Heart left ventricle (tissue), 16 donors: ENCODE measurements at places on chromosomes 4 and X.
A peak's percentile ranks its signal among the peaks of the same experiment; 100 is the strongest.

- DNase-seq = no peak
- no peaks in the 10 kb centered on the region for H3K27me3 ChIP-seq
- H3K4me1 ChIP-seq = peaks cover 5% of the 10 kb centered on the region
- no peaks in the 10 kb centered on the region for H3K36me3 ChIP-seq
These were observed 68.3 kb downstream of the CRMP1 start for GRCh38 chr4:5824635-5825034.

- peaks cover 20% of the 10 kb centered on the region for H3K27me3 ChIP-seq
- peak; percentile 5 for DNase-seq
- H3K4me3 ChIP-seq = no peak overlapping the region
- no peak overlapping the region for H3K27ac ChIP-seq
These were observed 130.0 kb downstream of the CPZ start for GRCh38 chr4:8722556-8722955.

DNA sequence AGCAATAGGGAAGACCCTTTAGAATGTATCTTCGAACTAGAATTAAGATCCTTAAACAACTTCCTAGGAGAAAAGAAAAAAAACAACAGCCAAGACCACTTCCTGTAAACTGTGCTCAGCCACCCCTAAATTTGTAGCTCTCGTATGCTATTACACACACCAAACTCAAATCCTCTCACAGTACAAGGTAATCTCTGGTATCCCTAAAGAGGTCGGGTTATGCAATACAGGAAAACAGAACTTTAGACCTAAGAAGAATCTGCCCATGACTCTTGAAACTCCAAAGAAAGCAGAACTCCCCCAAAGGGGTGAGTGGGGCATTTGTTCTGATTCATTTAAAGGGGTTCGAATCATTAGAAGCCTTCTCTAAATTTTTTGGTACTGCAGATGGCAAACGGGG, 170.9 kb upstream of the CASK start:
- no peak overlapping the region for H3K4me3 ChIP-seq
- H3K27me3 ChIP-seq = no peaks in the 10 kb centered on the region
- no peaks in the 10 kb centered on the region for H3K36me3 ChIP-seq

- no peak overlapping the region for H3K4me3 ChIP-seq
- no peaks in the 10 kb centered on the region for H3K4me1 ChIP-seq
- no peak for DNase-seq
- no peaks in the 10 kb centered on the region for H3K27me3 ChIP-seq
These were observed 52.8 kb downstream of the ANAPC10 start for GRCh38 chr4:145045180-145045579.

DNA sequence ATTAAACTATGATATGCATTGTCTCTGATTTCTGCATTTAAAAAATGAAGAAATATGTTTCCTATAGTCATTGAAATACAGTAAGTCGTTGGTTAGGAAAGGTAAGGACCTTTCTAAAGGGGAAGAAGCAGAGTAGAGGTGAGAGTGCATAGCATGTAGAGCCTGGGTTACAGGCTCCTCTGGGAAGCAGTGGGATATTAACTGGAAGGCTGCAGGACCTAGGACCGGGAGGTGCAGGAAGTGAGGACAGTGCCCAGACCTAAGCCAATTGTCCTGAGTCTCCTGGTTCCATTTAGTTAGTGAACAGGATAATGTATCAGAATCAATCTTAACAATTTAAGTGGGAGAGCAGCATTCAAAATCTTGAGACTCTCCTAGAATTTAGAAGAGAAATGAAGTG, 237.1 kb upstream of the NUDT6 start:
- H3K27me3 ChIP-seq = no peaks in the 10 kb centered on the region
- H3K4me3 ChIP-seq = no peak overlapping the region
- H3K4me1 ChIP-seq = no peaks in the 10 kb centered on the region
- H3K27ac ChIP-seq = no peak overlapping the region

- H3K4me3 ChIP-seq = no peak overlapping the region
- H3K4me1 ChIP-seq = no peaks in the 10 kb centered on the region
- no peaks in the 10 kb centered on the region for H3K36me3 ChIP-seq
- no peak overlapping the region for H3K27ac ChIP-seq
- no peak for DNase-seq
- no peaks in the 10 kb centered on the region for H3K27me3 ChIP-seq
These were observed 37.9 kb upstream of the PAPSS1 start for GRCh38 chr4:107757864-107758476.

DNA sequence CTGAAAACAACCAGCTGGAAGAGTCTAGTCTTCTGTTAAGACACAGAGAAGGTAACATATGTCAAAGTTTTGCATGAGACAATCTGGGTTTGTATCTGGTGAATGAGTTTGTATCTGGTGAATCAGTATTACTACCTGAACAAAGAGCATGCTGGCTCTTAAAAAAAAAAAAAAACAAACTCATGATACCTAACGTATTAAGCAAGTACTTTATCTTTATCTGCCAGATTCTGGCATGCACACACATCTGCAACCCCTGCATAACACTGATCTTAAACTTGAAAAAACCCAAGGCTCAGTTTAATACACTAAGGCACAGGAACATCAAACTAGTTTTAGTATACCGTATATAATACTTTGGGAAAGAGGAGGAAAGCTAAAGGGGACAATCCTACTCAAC, 5.8 kb downstream of the YTHDC1 start:
- H3K4me3 ChIP-seq = no peak overlapping the region
- DNase-seq = no peak
- H3K27me3 ChIP-seq = no peaks in the 10 kb centered on the region
- H3K4me1 ChIP-seq = peaks cover 55% of the 10 kb centered on the region

DNA sequence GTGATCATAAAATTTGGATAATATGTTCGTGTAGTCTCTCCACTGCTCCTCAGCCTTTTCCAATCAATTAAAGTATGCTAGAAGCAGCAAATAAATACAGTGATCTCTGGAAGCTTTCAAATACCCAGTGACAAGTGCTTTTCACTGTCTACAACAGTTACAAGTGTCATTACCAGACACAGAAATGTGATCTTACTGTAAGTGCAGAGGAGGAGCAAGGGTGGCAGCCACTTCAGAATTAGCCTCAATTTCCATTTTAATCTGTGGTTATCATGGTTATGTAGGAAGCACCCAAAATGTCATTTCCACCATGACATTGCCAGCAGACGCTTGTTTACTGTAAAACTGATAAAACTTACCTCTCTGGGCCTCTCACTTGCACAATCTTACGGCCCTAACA, 133.9 kb upstream of the ADAMTS3 start:
- no peak for DNase-seq
- no peak overlapping the region for H3K27ac ChIP-seq
- H3K27me3 ChIP-seq = no peaks in the 10 kb centered on the region
- H3K36me3 ChIP-seq = no peaks in the 10 kb centered on the region
- H3K4me3 ChIP-seq = no peak overlapping the region

DNA sequence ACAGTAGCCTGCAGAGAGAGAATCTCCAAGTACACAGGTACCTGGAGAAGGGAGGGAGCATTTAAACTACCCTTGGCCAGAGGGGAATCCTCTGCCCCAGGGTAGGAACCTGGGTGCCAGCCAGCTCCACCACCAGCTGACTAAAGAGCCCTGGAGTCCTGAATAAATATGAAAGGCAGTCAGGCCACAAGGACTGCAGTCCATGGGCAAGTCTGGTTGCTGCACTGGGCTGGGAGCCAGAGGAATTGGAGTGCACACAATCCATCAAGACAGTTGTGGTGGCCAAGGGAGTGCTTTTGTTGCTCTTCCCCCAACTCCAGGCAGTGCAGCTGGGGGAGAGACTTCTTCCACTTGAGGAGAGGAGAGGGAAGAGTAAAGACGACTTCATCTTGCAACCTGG, 172.5 kb downstream of the HNRNPD start:
- H3K4me1 ChIP-seq = no peaks in the 10 kb centered on the region
- H3K27ac ChIP-seq = no peak overlapping the region
- H3K27me3 ChIP-seq = no peaks in the 10 kb centered on the region
- no peak overlapping the region for H3K4me3 ChIP-seq
- DNase-seq = no peak

DNA sequence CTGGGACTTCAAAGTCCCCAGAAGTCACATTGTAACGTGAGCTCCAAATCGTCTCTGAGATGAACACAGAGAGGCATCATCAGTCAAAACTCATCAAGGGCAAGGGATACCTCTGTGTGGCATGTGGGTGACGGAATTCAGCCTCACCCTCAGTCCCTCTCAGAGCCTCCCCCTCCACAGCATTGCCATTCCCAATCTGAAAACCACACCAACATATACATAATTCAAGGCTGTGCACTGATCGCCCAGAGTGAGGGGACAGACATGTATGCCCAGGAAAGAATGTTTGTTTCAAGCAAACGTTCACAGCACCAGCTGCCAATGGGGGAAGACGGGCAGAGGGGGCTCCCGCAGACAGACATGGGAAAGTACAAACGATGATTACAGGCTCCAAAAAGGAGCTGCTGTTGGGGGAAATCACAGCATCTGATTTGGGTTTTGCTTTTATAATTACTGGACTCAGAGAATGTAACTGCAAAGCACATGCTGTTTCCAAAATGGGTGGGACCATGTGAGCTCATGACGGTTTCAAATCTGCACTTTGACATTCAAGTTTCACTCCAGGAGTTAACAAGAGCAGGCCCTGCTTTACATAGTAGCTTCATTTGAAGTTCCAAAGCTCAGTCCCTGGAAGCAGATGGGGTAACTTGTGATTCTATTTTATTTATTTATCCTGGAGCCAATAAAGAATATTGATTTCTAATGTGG, 88.3 kb downstream of the CLCN4 start:
- H3K36me3 ChIP-seq = no peaks in the 10 kb centered on the region

DNA sequence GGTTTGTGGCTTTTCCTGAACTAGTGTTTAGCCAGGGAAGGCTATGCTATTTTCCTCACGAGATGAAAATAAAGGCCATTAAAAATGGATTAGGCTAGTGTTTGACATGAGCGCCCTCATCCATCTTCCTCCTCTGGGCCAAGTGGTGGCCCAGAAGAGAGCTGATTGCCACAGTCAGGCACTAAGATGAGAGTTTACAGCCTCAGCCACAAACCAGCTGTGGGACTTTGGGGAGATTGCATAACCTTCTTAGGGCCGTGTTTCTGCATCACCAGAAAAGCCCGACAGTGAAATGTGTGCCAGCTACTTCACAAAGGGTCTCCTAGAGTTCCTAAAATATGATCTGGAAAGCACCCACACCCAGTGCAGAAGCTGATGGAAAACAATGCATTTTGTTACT, 42.3 kb upstream of the LNX1 start:
- H3K4me3 ChIP-seq = no peak overlapping the region
- H3K27me3 ChIP-seq = no peaks in the 10 kb centered on the region
- no peak overlapping the region for H3K27ac ChIP-seq
- no peak for DNase-seq

GRCh38 chr4:5888222-5889001, 4.5 kb downstream of the CRMP1 start:
- H3K27ac ChIP-seq = no peak overlapping the region
- no peak for DNase-seq
- H3K4me1 ChIP-seq = peaks cover 21% of the 10 kb centered on the region
- H3K27me3 ChIP-seq = peaks cover 51% of the 10 kb centered on the region
- no peaks in the 10 kb centered on the region for H3K36me3 ChIP-seq

- DNase-seq = no peak
- no peak overlapping the region for H3K4me3 ChIP-seq
- no peaks in the 10 kb centered on the region for H3K27me3 ChIP-seq
These were observed 263.7 kb upstream of the ETNPPL start for GRCh38 chr4:109026588-109026987.

DNA sequence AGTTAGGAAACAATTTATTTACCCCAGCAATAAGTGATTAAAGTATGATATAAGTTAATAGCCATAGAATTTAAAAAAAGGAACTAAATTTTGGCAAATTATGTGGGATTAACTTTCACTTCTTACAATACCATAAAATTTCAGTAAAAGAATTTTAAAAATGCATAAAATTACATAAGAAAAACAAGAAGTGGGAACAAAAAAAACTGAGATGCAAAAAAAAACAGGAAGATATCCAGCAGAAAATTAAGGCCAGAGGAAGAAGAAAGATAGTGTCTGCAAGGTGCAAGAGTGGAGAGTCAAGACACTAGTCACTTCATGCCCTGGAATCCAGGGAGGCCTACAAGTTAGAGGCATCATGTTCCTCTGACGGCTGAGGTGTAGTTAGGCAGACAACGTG, 184.2 kb downstream of the GASK1B start:
- H3K36me3 ChIP-seq = no peaks in the 10 kb centered on the region
- H3K4me3 ChIP-seq = no peak overlapping the region
- no peak for DNase-seq
- H3K4me1 ChIP-seq = no peaks in the 10 kb centered on the region
- H3K27ac ChIP-seq = no peak overlapping the region
- no peaks in the 10 kb centered on the region for H3K27me3 ChIP-seq

- H3K4me1 ChIP-seq = no peaks in the 10 kb centered on the region
- DNase-seq = no peak
- H3K27ac ChIP-seq = no peak overlapping the region
- H3K36me3 ChIP-seq = no peaks in the 10 kb centered on the region
- no peaks in the 10 kb centered on the region for H3K27me3 ChIP-seq
These were observed 79.2 kb downstream of the ARAP2 start for GRCh38 chr4:36164900-36165630.

DNA sequence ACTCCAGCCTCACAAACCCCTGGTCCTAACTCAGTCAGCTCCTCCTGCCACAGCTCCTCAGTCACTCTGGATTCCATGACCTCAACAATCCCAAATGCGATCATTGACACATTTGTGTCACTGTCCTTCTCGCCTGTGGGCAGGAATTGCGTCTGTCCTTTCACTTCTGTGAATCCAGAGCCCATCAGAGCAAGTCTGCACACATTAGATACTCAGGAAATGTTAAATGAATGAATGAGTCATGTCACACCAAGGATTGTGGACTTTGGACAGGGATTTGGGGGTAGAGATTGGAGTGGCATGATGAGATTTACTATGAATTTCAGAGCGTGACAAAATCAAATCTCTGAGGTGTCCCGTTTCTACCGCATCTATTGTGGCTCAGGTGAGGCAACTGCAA, 11.8 kb upstream of the CLDN24 start:
- H3K27ac ChIP-seq = no peak overlapping the region
- no peak for DNase-seq
- H3K4me1 ChIP-seq = peaks cover 9% of the 10 kb centered on the region
- H3K4me3 ChIP-seq = no peak overlapping the region
- no peaks in the 10 kb centered on the region for H3K36me3 ChIP-seq
- no peaks in the 10 kb centered on the region for H3K27me3 ChIP-seq

GRCh38 chrX:50081282-50081889, 119.4 kb downstream of the AKAP4 start:
- H3K4me3 ChIP-seq = no peak overlapping the region
- H3K36me3 ChIP-seq = no peaks in the 10 kb centered on the region
- no peak for DNase-seq
- H3K27ac ChIP-seq = no peak overlapping the region
- no peaks in the 10 kb centered on the region for H3K27me3 ChIP-seq

DNA sequence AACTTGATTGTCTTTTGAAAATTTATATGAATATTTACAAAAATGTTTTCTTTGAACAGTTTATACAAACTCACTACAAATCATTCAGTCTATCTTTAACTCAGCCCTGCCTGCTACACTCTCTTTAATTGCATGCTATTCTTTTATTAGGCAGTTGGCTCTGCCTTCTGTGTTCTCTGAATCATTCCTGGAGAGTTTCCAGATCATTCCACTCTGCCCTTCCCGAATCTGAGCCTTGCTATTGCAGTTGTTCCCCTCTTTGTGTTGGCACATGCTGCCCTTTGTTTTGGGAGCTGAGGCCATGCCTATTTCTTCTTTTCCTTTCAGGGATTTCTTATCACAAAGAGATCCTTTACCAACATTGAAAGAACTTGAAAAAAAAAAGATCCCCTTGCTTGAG, 8.7 kb upstream of the TECRL start:
- H3K4me3 ChIP-seq = no peak overlapping the region
- no peaks in the 10 kb centered on the region for H3K36me3 ChIP-seq
- H3K4me1 ChIP-seq = peaks cover 4% of the 10 kb centered on the region
- H3K27ac ChIP-seq = peak overlapping the region; percentile 83
